ENCODE measurements at places on chromosomes 6 and 20.
A peak's percentile ranks its signal among the peaks of the same experiment; 100 is the strongest.

DNA sequence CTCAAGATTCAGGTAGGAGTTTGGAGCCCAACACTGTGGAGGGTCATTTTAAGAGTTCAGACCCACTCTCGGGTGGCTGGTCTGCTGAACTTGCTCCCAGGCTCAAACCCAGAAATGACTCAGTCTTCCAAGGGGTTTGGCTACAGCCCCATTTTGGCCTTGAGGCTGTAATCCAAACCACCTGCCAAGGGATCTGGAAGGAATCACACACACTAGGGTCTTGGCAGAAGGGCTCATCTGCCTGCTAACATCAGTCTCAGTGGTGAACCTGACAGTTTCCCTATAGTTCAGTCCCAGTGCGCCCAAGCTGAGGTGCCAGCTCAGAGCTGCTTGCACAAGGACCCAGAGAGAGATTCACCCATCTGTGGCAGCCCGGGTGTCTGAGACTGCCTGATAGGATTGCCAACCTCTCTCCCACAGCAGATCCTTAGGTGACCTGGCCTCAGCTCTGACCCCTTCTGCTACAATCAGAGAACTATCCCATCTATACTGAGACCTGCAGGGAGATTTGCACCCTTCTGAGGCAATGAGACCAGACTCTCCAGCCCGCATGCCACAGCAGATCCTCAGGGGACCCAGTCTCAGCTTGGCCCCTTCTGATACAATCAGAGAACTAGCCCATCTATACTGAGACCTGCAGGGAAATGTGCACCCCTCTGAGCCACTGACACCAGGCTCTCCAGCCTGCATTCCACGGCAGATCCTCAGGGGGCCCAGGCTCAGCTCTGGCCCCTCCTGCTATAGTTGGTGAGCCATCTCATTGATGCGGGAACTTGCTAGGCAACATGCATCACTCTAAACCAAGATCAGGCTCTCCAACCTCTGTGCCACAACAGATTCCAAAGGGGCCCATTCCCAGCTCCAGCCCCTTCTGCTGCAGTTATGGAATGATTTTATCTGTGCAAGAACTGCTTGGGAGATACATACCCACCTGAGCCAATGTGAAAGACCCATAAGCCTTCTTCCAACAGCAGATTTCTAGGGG lies 48.2 kb downstream of the THBS2 start:
- no peak for DNase-seq

GRCh38 chr6:69957985-69958559 lies 91.7 kb downstream of the COL19A1 start:
- no peak for DNase-seq

DNA sequence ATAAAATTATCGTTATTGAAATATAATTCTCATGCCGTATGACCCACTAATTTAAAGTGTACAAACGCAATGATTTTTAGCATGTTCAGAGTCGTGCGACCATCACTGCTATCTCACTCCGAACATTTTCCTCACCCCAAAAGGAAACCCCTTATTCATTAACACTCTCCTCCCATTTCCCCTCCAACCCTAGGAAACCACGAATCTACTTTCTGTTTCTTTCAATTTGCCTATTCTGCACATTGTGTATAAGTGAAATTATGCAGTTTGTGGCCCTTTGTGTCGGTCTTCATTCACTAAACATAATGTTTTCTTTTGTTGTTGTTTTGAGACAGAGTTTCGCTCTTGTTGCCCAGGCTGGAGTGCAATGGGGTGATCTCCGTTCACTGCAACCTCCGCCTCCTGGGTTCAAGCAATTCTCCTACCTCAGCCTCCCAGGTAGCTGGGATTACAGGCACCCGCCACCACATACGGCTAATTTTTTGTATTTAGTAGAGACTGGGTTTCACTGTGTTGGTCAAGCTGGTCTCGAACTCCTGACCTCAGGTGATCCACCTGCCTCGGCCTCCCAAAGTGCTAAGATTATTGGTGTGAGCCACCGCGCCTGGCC lies 99.7 kb upstream of the ZNF217 start:
- no peak for DNase-seq

DNA sequence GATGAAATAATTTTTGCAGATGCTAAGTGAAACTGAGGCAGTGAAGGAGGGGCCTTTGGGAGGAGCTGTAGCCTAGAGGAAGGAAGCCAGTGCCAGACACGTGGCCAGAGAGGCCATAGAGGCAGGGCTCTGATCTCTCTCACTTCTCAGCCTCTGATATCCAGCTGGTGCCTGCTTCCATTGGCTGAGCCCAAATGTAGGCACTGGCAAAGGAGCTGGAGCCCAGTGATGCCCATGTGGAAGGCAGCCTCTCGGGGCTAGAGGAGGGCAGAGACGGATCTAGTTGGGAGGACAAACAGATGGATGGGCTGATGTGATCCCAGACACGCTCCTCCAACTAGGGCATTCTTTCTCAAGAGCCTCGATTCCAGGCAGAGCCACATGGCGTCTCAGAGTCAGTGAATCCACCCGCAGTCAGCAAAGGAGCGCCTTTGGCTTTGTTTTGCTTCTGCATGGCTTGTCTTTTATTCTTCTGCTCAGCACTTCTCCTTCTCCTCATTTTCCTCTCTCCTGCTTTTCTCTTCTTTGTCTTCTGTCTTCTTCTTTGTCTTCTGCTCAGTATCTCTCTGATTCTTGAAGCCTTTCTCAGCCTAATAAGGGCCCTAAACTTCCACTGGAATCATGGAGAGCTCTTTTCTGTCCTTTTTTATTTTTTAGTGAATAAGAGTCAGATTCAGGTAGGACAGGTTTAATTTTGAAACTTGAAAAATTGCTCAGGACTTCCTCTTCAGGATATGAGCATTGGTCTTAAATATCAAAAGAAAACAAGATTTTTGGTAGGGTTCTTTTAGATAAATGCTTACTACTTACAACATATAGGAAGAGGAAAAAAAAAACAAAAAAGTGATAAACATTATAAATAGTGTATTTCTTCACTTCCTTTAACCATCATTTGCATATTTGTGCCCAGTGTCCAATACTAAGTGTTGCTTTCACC lies 41.8 kb downstream of the CYP24A1 start:
- DNase-seq = no peak

DNA sequence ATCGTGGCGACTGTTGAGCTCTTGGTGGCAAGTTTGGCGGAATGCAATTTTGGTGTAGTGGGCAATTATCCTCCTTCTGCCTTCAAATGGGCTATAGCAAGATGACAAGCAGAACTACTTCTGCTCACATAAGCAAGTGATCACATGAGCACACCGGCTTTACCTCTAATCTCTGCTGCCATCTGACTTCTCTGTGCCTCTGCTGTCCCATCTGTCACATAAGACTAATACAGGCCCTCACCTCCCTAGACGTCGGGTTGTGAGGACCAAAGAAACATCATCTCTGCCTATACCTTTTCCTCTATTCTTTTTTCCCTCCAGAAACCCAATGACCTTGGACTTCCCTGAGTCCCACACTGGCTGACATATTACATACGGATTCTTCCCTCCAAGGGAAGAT lies 13.3 kb upstream of the WTAP start:
- no peak for DNase-seq

- peak; percentile 50 for DNase-seq
Observed at GRCh38 chr6:47308552-47309290, 984 bp downstream of the TNFRSF21 start.

DNA sequence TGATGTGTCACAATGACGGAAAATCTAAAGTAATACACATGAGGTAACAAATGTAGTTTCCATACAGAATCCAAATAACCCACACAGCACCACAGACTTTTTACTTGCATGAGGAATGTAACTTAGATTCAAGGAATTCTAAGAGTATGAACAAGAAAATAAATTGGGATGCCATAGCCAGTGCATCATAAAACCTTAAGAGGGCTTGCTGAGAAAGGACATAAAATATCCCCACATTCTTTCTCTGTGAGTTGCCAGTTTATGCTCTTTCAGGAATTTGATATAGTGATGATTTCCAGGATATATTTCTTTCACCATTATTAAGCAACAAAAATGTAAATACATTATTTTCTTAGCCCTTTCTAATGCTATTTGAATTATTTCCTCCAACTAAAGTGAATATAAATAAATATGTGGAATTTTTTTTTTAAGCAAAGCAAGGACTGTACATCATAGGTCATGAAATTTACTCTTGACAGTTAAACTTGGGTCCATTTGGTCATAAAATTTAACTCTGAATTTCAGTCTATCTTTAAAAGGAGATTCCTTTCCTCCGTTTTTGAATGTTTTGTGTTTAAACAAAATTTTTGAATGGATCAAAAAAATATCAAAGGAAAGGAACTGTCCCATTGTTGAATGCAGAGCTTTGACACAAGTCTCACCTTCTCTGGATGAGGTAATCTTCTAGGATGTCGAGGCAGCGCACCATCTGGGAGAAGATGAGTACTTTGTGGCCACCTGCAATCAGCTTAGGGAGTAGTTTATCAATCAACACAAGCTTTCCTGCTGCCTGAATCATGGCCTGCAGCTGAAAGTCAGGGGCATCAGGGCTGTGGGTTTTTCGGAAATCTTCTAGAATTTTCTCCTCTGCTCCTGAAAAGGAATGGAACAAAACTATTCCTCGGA lies 116.3 kb upstream of the EMILIN3 start:
- DNase-seq = no peak

DNA sequence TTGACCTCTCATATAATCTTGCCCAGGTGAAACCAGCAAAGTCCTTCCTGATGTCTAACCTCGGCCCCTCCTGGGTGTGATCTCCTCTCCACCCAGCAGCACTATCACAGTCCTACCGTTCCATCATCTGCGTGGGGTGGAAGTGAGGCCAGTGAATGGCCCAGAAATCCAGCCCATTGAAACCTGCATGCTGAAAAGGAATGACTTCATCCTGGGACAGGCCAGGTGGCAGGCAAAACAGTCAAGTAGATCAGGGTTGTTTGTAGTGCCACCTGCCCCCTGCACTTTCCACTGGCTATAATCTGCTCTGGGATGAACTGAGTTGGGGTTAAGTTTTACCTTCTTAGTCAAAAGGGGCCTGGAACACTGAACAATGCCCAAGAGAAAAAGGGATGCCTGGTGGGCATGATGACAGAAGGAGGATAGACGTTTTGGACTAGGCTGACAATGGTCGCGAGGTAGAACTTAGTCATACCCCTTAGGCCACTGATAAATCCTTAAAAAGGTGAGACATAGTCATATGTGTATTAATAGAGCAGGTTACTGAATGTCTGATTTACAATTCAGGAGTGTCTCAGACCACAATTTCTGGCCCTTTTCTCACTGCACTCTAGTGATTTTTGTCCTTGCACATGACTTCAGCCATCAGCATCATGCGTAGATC lies 8.1 kb upstream of the HSP90AB1 start:
- no peak for DNase-seq

GRCh38 chr20:2914160-2914559 lies 40.9 kb downstream of the PTPRA start:
- no peak for DNase-seq

Measured in lower lobe of right lung (tissue), 2 donors.